Glutamatergic neuron (in vitro differentiated cells): ENCODE measurements at places on chromosomes 7 and 10.

- DNase-seq = no peak
Measured at GRCh38 chr7:42495256-42495655, 258.2 kb upstream of the GLI3 start.

DNA sequence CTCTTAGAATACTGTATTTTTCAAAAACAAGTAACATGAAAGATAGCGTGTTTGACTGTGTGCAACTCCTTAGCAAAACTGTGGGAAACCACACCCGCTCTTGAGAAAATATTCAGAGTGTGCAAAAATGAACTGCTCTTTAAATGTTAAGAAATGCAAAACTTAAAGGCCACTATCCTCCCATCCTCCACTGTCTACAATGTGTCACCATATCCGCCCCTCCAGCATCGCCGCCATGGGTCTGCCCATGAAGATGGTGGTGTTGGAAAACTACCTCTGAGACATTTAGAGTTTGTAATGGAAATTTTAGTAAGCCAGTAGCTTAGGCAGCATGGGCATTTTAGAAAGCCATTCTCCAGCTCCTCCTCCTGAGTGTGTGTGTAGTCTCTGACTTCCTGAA, 20.1 kb upstream of the NMT2 start:
- DNase-seq = no peak

DNA sequence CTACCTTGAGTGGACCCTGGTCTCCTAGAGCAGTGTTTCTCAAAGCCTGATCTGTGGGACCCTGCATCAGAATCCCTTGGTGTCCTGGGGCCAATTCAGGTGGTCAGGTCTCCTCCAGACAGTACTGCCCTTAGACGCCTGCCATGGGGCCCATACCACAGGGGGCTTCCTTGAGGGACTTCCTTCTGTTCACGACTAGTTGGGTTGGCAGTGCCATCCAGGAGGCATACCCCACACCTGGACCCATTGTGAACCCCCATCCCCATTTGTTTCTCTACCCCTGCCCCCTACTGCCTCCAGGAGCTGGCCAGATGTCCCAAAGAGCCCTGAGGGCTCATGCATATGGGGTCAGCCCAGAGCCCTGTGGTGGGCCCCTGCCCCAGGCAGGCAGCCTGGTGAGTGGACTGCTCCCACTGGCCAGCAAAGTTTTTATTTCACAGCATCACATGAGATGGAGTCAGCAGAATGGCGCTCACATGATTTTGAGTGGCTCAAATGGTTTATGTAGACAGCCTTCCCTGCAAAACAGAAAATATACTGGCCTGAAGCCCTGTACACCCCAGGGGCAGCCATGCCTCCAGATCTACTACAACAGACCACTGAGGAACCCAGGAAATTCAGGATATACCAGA, 259.9 kb upstream of the ZMIZ1 start:
- no peak for DNase-seq

- no peak for DNase-seq
Measured at GRCh38 chr10:112584276-112584675, 137.3 kb downstream of the VTI1A start.

GRCh38 chr10:48945441-48946130, 5.9 kb upstream of the LRRC18 start:
- DNase-seq = no peak

DNA sequence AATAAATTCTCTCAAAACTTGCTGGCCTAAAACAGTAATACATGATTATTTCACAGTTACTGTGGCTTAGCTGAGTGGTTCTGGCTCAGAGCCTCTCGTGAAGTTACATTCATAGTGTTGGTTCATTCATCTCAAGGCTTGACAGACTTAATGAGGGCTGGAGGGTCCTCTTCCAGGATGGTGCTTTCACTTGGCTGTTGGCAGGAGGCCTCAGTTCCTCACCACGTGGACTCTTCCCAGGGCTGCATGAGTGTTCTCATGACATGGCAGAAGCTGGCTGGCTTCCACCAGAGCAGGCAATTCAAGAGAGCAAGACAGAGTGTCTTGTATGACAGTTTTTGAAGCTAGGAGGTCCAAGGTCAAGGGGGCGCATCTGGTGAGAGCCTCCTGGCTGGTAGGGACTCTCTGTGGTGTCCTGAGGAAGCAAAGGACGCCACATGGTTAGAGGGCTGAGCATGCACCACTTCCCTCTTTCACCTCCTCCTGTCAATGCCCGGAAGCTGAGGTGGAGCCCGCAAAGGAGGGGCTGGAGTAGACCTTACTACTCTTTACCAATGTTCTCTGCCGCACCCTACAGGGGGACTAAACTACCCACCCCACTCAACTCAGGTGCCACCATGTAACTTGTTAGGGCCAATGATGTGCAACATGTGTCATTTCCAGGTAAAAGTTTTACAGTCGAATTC, 58.2 kb upstream of the YAE1 start:
- no peak for DNase-seq

- no peak for DNase-seq
Measured at GRCh38 chr7:31805209-31805818, 118.3 kb downstream of the PPP1R17 start.

DNA sequence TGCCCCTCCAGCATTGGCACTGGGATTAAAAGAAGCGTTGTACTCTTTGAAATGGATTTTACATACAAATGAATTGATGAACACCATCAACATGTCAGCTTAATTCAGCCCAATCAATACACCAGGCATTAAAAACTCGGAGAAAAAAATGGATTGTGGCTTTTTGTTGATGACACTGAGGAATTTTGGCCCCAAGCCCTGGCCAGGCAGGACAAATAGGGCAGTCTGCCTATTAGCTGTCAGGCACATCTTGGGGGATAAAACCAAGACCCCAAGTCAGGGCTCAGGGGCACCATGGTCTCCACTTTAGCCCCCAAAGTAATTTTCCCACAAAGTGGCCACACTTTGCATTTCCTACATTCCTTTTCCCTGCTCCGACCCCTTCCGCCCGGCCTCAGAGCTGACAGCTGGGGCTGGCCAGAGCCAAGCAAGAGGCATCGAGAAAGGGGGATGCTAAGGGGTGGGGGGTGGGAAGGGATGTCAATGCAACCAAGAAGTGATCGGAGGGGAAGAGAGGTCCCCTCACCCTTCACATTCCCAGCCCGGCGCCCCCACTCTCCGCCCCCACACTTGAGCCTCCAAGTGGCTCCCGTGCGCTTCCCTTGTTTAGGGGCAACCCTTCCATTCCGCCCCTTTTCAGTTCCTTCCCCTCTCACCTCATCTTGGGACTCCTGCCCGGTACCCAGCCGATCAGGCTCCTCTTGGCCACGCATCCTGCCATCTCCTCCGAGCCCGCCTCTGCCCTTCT, 711 bp downstream of the HIP1 start:
- peak; percentile 47 for DNase-seq

DNA sequence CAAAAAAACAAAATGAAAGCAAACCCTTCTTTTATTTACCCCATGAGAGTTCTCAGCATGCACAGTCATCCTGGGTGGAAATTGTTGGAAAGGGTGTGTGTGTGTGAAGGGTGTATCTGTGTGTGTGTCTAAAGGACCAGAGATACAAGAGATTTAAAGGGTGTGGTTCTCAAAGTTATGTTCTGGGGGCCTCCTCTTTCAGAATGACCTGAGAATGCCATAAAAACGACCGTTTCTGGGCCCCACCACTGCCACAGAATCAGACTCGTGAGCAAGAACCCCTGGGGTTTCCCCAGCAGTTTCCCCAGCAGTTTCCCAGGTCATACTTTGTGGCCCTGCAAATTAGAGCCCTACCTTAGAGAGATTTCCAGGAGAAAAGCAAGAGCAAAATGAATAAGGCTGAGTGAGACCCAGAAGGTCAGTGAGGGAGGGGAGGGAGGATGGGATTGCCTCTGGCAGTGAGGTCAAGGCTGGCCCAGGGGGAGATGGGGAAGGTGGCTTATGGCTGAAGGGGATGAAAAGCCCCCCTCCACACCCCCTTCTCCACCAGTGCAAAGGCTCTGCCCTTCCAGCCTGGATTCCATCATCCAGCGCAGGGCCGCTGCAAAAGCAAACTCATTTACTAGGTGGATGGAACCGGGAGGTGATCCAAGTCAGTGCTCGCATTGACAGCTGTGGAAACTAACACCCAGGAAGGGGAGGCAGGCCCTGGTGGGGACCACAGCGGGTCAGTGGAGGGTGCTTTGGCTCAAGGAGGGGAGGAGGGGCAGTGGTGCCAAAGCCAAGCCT, 10.2 kb downstream of the PYROXD2 start:
- DNase-seq = no peak

- no peak for DNase-seq
Measured at GRCh38 chr10:76721891-76722505, 915.6 kb downstream of the KCNMA1 start.

- DNase-seq = no peak
Measured at GRCh38 chr10:51397695-51398094, 301.7 kb downstream of the CSTF2T start.

DNA sequence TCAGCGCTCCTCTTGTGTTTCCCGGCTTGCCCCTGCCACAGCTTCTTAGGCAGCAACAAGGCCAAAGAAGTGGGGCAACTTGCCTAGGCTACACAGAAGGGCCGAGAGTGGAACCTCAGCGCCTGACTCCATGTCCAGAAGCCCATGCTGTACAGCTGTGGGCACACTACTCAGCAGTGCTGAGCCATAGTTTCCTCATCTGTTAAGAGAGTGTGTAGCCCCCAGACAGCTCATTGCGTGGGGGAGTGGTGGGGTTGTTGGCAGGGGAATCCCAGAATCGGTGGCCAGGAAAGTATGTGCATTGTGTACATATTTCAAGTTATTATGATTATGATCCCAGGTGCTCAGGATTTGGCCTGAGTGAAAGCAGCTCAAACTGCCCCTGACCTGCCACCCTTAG, 96.2 kb downstream of the CDH23 start:
- DNase-seq = no peak

- no peak for DNase-seq
Measured at GRCh38 chr10:58399410-58399809, 14.2 kb downstream of the TFAM start.

- DNase-seq = no peak
Measured at GRCh38 chr7:92075455-92076158, 58.7 kb downstream of the CYP51A1 start.
